ENCODE measurements at places on chromosomes 5 and 9.

- peaks cover 16% of the 10 kb centered on the region for H3K36me3 ChIP-seq
- peaks cover 70% of the 10 kb centered on the region for H3K4me1 ChIP-seq
- no peak overlapping the region for H3K4me3 ChIP-seq
- no peaks in the 10 kb centered on the region for H3K27me3 ChIP-seq
These were observed 7.6 kb downstream of the BASP1 start for GRCh38 chr5:17224858-17225511.

DNA sequence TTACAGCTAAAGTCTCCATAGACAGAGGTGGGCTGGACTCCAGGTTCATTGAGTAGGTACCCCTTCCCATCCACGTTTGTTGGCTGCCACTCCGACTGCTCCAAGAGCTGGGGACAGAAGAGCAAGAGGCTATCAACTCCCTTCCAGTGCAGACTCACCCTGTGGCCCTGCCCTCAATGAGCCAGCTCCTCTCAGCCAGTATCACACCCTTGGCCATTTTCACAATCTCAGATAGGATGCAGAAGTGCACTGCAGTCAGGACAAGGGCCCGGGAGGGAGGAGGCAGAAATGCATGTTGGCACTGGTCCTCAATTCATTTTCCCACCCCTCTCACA is 6.2 kb downstream of the IRF1 start:
- H3K36me3 ChIP-seq, result peaks cover 24% of the 10 kb centered on the region
- H3K4me3 ChIP-seq, result no peak overlapping the region
- peaks cover 6% of the 10 kb centered on the region for H3K4me1 ChIP-seq
- H3K27me3 ChIP-seq, result no peaks in the 10 kb centered on the region

DNA sequence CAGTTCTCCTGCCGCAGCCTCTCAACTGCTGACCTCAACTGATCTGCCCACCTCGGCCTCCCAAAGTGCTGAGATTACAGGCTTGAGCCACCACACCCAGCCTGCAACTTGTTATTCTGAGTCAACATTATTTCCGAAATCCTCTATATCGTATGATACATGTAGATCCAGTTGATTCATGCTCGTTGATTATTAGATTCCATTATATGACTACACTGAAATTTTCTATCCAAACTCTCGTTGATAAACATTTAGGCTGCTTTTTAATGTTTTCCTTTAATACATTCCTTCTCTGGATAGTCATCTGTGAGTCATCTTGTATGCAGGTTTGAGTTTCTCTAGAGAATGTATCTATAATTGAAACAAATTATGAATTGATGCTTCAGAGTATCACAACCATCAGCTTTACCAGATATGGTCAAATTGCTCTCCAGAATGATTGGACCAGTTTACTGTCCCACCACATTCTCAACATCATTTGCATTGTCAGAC is 4.1 kb downstream of the CDK7 start:
- H3K27me3 ChIP-seq, result no peaks in the 10 kb centered on the region
- peaks cover 39% of the 10 kb centered on the region for H3K36me3 ChIP-seq
- DNase-seq, result no peak
- H3K4me1 ChIP-seq, result peaks cover 22% of the 10 kb centered on the region

DNA sequence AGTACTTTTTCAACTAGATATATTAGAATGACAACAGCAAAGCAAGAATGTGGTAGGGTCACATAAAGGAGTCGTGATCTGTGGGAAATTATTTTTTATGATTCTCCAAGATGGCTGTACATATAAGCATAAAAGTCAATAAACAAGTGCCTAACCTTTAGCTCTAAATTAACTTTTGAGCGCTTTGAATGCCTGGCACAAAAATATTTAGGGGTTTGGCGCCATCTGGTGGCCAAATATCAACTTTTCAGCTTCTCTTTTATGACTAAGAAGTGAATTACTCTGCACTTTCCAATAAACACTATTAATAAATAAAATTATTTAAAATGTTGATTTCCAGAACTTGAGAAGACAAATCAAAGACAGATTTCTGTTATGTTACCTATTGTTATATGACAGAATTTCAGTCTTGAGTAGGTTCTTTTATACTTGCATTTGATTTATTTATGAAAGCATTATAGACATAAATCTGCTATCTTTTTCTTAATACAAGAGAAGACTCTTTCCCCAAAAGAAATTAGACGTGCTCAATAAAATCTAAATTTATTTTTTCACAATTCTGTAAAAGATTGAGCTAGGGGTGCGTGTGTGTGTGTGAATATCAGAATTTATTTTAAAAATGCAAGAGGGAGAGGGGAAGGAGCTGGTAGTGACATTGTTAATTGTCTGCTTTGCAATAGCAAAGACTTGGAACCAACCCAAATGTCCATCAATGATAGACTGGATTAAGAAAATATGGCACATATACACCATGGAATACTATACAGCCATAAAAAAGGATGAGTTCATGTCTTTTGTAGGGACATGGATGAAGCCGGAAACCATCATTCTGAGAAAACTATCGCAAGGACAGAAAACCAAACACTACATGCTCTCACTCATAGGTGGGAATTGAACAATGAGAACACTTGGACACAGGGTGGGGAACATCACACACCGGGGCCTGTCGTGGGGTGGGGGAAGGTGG is 36.7 kb upstream of the ARRDC3 start:
- H3K4me1 ChIP-seq, result peaks cover 7% of the 10 kb centered on the region
- peak; percentile 67 for DNase-seq

DNA sequence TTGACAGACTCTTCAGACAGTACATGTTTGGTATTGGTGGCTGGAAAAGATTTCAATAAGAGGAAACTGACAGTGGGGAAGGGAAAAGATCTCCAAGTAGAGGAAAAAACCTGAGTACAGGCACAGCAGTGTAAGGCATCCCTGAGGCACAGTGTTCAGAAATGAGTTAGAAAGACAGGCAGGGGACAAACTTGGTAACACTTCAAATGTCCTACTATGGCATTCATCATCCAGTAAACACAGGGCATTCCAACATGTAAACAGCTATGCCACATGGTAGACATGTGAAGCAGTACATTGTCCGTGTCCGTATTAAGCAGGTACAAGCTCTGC is 45.0 kb upstream of the NR5A1 start:
- H3K36me3 ChIP-seq, result no peaks in the 10 kb centered on the region
- H3K27me3 ChIP-seq, result no peaks in the 10 kb centered on the region
- H3K27ac ChIP-seq, result no peak overlapping the region
- H3K4me1 ChIP-seq, result peaks cover 3% of the 10 kb centered on the region
- no peak overlapping the region for H3K4me3 ChIP-seq

DNA sequence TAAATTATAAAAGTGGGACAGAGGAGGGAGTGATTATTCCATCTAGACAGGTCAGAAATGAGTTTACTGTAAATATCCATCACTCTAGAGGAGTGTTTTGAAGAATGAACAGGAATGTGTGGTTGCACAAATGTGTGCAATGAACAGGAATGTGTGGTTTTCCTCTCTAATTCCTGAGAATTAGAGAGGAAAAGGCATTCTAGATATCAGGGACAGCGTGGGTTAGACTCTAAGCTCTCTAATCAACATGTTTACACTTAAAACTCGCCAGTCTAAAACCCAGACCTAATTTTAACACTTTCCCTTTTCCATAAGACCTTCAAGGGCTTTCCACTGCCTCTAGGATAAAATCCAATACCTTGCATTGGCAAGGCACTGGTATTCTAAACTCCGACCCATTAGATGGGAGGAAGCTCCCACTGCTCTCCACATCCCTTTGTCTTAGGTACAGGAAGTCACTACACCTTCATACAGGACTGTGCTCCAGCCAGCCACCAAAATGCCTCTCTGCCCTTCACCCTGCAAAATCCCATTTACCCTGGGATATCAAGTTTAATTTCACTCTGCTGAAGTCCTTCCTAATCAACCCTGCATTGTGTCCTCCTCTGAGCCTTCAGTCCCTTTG is 67.9 kb downstream of the NFIB start:
- peaks cover 3% of the 10 kb centered on the region for H3K36me3 ChIP-seq
- H3K4me3 ChIP-seq, result no peak overlapping the region
- no peaks in the 10 kb centered on the region for H3K27me3 ChIP-seq
- peaks cover 87% of the 10 kb centered on the region for H3K4me1 ChIP-seq

- peaks cover 7% of the 10 kb centered on the region for H3K4me1 ChIP-seq
- no peak overlapping the region for H3K27ac ChIP-seq
- no peak for DNase-seq
- no peaks in the 10 kb centered on the region for H3K27me3 ChIP-seq
- no peak overlapping the region for H3K4me3 ChIP-seq
These were observed 12.4 kb downstream of the NUDT2 start for GRCh38 chr9:34341659-34342295.

DNA sequence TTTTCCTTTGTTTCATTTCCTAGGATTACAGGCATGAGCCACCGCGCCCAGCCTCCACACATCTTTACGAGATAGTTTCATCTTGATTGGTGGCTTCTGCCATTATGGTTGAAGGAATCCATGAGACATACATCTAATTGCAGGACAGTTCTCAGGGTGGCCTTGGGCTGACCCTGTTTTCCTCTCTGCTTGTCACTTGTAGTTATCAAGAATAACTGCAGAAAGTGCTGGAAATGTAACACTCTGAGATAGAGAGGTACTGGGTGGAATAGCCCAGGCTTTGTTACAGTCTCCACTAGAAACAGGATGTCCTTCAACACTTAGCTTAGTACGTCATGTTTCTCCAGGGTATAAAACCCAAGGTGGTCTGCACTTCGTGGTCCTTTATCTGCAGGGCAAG is 10.7 kb downstream of the UGT3A2 start:
- peaks cover 24% of the 10 kb centered on the region for H3K4me1 ChIP-seq
- peaks cover 1% of the 10 kb centered on the region for H3K27me3 ChIP-seq
- no peak overlapping the region for H3K27ac ChIP-seq
- H3K4me3 ChIP-seq, result no peak overlapping the region

DNA sequence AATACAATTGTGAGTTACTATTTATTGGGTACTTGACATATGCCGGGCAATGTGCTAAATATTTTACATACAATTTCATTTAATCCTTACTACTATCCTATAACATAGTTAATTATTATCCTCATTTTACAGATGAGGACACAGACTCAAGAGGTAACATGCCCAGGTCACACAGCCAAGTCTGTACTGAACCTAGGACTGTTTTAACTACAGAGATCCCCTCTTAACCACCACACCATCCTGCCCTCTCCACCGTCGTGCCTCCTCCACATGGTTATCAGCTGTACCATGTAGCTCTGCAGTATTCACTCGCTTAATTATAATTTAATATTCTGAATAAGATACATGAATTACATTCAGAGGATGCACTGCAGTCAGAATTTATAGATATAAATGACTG is 5.3 kb downstream of the RAB14 start:
- H3K4me1 ChIP-seq, result peaks cover 68% of the 10 kb centered on the region
- H3K4me3 ChIP-seq, result no peak overlapping the region
- H3K27me3 ChIP-seq, result no peaks in the 10 kb centered on the region
- H3K27ac ChIP-seq, result peak overlapping the region; percentile 45
- DNase-seq, result no peak
- no peaks in the 10 kb centered on the region for H3K36me3 ChIP-seq

- H3K4me3 ChIP-seq, result no peak overlapping the region
- H3K27ac ChIP-seq, result peak overlapping the region; percentile 39
- peaks cover 46% of the 10 kb centered on the region for H3K4me1 ChIP-seq
- peaks cover under 1% of the 10 kb centered on the region for H3K27me3 ChIP-seq
These were observed 4.6 kb downstream of the MYO10 start for GRCh38 chr5:16931334-16932110.

GRCh38 chr5:124745928-124746915 is at the start of gene ZNF608:
Gene ZNF608, minus strand, starts transcription at chr5:124746639. Its CDS starts 1,650 bp downstream, at chr5:124744989.
- H3K27me3 ChIP-seq, result no peaks in the 10 kb centered on the region
- no peaks in the 10 kb centered on the region for H3K36me3 ChIP-seq
- H3K4me3 ChIP-seq, result no peak within 1 kb of the TSS
- DNase-seq, result no peak

GRCh38 chr5:120072068-120072761 is 391.9 kb upstream of the PRR16 start:
- no peaks in the 10 kb centered on the region for H3K4me1 ChIP-seq
- no peak overlapping the region for H3K27ac ChIP-seq
- no peaks in the 10 kb centered on the region for H3K36me3 ChIP-seq
- no peak overlapping the region for H3K4me3 ChIP-seq

- H3K4me1 ChIP-seq, result no peaks in the 10 kb centered on the region
- H3K27ac ChIP-seq, result no peak overlapping the region
- H3K27me3 ChIP-seq, result no peaks in the 10 kb centered on the region
- no peak for DNase-seq
- no peaks in the 10 kb centered on the region for H3K36me3 ChIP-seq
These were observed 115.9 kb upstream of the CCNG1 start for GRCh38 chr5:163321511-163321910.

GRCh38 chr5:36298552-36298951 is 3.1 kb downstream of the RANBP3L start:
- no peak for DNase-seq
- no peak overlapping the region for H3K27ac ChIP-seq
- H3K27me3 ChIP-seq, result no peaks in the 10 kb centered on the region
- H3K4me1 ChIP-seq, result peaks cover 23% of the 10 kb centered on the region
- H3K4me3 ChIP-seq, result no peak overlapping the region

DNA sequence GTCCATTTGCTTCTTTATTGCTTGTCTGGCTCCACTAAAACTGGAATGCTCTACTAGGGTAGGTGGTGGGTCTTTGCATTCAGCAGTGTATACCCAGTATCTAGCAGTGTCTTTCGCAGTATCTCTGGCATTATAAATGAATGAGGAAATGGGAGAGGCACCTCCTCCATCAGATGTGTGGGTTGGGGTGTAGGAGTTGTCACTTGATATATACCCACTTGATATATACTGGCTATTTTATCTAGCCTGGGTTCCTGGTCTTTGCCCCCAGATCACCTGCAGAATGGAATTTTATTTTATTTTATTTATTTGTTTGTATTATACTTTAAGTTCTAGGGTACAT is 208.5 kb downstream of the PARP8 start:
- no peaks in the 10 kb centered on the region for H3K36me3 ChIP-seq
- DNase-seq, result no peak
- peaks cover 20% of the 10 kb centered on the region for H3K4me1 ChIP-seq
- H3K4me3 ChIP-seq, result no peak overlapping the region
- peaks cover 5% of the 10 kb centered on the region for H3K27me3 ChIP-seq

DNA sequence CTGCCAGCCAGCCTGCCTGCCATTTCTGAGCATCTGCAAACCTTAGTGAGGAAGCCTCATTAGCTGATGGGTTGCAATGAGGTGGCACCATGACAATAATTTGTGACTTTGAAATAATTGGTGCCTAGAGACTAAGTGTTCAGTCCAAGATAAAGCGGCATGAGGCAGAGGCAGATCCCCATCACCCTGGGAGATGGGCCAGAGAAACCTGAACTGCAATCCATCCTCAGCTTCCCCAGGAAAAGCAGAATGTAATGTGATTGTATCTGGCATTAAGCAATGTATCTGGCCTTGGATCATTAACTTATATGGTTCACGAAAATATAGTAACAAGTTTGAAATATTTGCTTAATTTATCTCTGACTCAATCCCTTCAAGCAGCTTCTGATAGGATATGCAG is 101.0 kb downstream of the SPOCK1 start:
- no peak for DNase-seq
- H3K4me1 ChIP-seq, result no peaks in the 10 kb centered on the region
- no peak overlapping the region for H3K27ac ChIP-seq
- no peaks in the 10 kb centered on the region for H3K36me3 ChIP-seq
- peaks cover 75% of the 10 kb centered on the region for H3K27me3 ChIP-seq
- H3K4me3 ChIP-seq, result no peak overlapping the region

GRCh38 chr9:87590996-87591395 is 93.3 kb downstream of the DAPK1 start:
- no peaks in the 10 kb centered on the region for H3K36me3 ChIP-seq
- H3K4me1 ChIP-seq, result peaks cover 55% of the 10 kb centered on the region
- H3K4me3 ChIP-seq, result no peak overlapping the region
- H3K27ac ChIP-seq, result peak overlapping the region; percentile 16
- no peak for DNase-seq

Data from mesothelial cell of epicardium (in vitro differentiated cells).